ENCODE measurements at places on chromosomes 11 and 22.

DNA sequence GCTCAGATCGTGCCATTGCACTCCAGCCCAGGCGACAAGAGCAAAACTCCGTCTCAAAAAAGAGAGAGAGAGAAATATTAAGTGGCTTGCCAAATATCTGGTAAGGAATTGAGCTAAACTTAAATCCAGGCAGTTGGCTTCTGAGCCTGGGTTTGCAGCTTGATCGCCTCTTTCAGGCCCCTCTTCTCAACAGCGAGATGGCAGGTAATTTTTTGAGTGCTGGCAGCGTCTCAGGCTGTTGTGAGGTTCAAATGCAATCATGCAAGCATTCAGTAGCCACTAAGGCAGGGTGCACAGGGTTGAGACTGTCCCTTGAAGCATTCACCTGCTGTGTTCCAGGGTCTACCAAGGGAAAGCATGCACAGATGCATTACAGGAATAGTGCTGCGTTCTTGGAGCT lies 670 bp upstream of the CTSF start:
- no peak for DNase-seq

DNA sequence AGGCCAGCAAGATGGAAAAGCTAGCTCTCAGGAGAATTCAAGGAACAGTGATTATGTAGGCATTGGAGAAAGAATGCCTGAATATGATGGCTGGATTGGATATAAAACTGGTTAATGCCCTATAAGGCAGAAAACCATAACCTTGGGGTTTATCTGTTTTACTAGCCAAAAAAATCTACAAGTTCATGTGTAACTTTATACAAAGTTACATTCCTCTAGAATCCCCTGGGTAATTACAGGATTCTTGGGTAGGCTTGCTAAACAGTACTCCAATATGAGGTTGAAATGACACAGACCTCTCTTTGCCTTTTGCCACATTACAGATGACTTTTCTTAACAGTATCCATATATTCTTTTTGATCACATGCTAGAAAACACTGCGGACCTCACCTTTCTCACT lies 26.0 kb downstream of the TSPAN18 start:
- no peak for DNase-seq

DNA sequence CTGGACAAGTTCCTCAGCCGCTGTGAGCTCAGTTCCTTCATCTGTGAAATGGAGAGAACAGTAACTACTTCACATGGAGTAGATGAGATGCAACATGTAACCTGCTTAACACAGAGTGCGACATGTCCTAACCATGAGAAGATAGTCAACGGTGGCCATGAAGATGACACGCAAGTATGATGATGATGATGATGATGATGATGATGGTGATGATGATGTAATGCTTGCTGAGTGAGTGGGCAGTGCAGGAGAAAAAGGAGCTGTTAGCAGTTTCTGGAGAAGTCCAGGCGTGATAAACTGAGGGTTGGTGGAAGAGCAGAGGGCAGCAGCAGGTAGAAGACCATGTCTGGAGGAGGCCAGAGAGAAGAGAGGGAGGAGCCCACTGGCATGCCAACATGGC lies 90.8 kb upstream of the CD82 start:
- no peak for DNase-seq

- DNase-seq, result no peak
Measured at GRCh38 chr11:132245403-132246385, 875.3 kb downstream of the NTM start.

DNA sequence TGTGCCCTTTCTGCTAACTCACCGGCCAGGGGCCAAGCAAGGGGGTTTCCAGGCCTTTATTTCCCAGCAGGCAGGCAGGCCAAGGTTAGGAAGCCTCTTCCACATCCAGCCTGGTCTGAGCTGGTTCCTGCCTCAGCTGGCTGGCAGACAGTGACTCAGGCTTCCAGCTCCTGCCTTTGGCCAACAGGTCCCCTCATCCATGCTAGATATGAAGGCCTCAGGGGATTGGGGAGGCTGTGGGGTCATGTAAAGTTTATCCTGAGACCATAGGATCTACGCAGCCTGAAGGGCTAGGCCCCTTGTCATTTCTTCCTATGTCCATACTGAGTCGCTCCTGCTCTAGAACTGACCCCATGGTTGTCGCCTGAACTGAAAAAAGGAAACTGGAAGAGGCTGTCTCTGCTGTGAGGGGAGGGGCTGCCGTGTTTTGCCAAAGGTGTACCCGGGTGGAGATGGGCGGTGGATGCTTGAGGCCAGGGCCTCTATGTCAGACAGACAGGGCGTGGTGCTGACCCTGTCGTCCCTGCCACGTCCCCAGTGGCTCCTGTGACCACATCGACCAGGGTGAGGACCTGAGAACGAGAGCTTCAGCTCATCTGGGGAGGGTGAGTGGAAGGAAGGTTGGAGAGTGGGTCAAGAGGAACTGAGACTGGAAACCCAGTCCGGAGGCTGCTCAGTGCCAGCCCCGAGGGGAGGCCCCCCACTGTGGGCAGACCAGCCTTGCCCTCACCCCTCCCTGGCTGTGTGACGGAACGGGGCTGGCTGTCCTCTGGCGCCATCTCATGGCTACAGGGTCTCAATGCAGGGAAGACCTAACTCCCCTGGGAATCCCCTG lies 17.0 kb downstream of the P2RY6 start:
- DNase-seq, result peak; percentile 98

GRCh38 chr11:60862171-60862570 lies 5.2 kb upstream of the ZP1 start:
- no peak for DNase-seq

DNA sequence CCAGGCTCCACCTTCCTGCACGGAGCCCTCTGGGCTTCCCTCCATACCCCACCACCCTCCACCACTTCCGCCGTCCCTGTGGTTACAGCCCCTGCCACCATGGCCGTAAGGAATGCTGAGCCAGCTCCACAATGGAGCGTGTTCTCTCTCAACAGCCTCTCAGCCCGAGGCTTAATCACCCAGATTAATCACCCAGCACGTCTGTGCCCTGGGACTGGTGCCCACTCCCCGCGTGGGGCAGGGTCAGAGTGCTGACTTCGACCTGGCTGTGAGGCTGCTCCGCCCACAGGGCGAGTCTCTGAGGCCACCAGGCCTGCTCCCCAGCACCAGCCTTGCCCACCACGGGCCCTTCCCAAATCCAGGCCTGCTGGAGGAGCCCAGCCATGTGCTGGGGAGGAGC lies 4.0 kb upstream of the TH start:
- no peak for DNase-seq

- DNase-seq, result no peak
Measured at GRCh38 chr11:60933416-60934123, 9.3 kb downstream of the TMEM132A start.

GRCh38 chr22:37547251-37547741 lies 13.0 kb upstream of the CDC42EP1 start:
- DNase-seq, result no peak

GRCh38 chr11:94058630-94059029 lies 37.5 kb downstream of the HEPHL1 start:
- DNase-seq, result no peak

DNA sequence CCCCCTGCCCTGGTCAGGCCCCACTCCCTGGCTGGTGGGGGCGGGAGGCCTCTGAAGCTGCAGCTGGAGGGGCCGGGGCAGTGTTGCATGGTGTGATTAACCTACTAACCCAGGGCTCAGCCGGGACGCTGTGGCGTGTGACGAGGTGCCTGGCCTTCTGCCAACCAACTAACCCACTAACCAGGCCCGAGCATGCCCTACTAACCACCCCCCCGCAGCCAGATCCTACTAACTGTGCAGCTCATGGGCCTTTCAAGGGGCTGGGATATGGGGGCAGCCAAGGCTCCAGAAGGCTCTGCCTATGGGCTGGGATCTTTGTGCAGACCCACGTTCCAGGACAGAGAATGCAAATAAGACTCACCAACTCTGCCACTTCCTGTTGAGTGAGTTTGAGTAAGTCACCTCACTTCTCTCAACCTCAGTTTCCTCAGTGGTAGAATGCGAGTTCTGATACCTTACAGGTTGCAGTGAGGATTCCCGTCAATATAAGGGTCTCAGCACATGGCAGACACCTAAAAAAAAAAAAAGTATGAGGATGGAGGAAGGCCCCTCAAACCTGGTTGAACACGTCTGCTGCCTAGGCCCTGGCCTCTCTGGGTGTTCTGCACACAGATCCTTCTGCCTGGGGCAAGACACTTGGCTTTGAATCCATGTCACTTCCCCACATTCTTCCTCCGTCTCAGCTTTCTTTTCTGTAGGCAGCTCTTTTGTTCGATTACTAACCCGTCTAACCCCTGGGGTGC lies 14.1 kb downstream of the MIAT start:
- no peak for DNase-seq

DNA sequence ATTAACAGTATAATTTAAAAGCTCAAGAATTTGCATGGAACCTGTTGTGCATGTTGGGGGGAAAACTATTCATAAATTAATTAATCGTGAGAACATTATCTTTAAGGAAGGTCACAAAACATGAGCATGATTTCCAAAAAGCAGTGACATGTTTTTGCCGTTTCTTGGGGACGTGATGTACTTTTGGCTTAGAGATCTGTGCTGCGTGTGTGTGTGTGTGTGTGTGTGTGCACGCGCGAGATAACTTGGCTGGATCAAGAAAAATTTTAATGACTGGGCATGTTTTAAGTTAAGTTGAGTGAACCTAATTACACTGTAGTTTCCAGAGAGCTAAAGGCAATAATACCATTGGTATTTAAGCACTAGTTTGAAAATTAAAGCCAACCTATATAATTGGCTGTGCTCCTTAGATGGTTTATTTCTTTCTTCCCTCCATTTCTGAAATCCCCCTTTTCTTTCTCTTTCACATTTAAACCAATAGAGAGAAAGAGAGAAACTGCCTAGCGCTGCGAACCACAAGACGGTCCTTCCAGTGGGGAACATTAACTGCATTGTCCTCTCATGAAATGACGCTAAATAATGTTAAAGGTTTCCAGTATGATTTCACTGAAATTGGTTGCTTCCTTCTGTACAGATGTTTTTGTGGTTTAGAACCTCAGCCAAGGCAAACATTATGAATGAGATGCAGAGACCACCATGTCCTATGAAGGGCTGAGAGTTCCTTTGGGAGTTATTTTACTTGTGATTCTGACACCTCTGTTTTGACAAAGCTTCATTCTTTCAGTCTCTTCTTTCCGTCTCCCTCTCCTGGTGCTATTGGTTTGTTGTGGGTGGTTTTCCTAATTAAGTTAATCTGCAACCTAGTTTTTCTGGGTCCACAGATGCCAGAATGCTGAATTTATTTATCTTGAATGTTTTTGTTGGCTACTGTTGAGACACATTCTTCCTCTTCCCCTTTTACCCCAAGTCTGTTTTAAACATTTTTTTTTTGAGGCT lies 51.7 kb downstream of the ZBTB16 start:
- DNase-seq, result no peak

DNA sequence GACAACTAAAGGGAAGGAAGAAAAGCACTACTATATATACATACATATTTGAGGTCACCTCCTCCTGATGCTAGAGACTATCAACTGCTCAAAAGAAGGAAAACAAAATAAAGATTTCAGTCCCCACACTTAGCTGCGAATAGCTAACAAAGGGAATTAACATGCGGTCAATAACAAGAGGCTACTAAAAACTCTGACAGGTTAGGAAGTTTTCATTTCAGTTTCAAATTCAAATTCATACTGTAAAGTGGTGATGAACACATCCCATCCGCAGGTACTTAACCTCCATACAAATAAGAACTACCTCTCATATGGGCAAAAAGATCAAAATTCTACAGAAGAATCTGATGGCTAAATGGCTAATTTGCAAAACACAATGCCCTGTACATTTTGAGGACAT lies 2.6 kb downstream of the NAP1L4 start:
- DNase-seq, result no peak

DNA sequence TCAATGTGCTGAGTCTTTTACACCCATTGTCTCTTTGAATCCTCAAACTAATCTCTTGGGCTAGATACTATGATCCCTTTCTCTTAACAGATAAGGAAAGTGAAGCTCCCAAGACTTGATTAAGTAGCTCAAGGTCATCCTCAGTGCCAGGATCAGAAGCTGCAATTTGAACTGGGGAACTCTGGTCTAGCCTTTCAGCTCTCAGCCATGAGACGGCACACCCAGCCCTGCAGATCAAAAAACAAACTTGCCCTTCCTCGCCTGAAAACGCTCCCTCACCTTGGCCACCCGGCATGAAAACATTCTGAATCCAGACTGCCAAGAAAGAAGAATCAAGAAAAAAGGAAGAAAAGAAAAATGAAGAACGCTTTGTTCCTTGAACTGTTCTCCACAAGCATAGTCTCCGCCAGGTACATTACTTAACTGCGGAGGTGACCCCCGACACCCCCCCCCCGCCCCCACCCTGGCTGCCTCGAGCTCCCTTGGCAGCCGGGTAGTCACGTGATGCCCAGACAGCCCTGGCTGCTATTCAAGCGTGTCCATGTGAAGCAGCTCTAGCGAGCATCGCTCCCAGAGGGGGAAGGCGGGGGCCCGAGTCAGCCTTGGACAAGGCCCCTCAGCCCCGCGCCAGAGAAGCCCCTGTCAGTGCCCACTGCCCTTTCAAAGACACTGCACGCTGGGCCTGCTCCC lies 451.2 kb downstream of the MIAT start:
- no peak for DNase-seq

- DNase-seq, result no peak
Measured at GRCh38 chr11:92236856-92237255, 12.2 kb downstream of the FAT3 start.

DNA sequence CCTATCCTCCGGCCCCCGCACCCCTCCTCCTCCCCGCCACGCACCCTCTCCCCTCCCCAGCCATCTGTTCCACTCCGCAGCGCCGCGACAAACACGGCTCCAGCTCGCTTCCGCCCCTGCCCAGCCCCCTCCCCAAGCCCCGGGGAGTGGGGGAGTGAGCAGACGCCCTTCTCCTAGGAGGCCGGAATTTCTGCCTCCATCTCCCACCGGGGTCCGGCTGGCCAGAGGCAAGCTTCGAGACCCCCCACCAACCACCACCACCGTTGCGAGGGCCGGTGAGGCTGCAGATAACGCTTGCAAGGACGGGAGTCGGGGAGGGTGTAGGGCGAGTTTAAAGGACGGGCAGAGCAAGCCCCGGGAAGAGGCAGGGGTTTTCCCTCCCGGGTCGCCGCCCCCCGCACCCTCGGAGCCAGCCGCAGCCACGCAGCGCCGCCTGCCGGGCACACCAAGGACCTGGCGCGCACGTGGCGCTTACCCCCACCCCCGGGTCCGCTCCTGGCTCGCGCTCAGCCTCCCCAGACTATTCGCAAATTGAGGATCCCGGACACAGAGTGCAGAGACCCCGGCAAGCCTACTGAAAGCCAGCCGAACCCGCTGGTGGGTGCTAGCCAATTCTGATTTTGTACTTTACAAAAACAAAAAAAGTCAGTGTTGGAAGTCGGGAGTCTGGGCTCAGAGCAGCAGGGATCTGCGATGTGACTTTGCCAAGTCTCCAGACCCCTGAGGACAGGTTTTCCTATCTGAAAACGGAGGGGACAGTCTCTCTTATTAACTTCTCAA lies 22.6 kb downstream of the RTN4RL2 start:
- peak; percentile 81 for DNase-seq

DNA sequence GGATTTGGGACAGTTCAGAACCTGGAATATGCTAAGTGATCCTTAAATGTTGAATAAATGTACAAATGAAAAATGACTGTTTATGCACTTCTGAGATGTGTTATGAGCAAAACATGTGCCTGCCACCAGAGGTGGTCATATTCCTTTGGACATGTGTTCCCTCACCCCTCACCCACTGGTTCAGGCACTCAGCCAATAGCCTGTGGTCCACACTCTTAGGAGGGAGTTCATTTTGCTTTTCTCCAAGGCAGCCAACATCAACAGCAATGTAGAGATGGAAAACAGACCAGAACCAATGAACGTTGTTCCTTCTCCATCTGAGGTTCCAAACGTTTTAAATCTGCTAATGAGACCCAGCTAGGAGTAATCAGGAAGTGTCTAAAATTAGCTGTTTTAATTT lies 44.0 kb downstream of the RPUSD4 start:
- DNase-seq, result no peak
